Cardiac septum (tissue), 1 donor: ENCODE measurements at places on chromosomes 7 and 10.

DNA sequence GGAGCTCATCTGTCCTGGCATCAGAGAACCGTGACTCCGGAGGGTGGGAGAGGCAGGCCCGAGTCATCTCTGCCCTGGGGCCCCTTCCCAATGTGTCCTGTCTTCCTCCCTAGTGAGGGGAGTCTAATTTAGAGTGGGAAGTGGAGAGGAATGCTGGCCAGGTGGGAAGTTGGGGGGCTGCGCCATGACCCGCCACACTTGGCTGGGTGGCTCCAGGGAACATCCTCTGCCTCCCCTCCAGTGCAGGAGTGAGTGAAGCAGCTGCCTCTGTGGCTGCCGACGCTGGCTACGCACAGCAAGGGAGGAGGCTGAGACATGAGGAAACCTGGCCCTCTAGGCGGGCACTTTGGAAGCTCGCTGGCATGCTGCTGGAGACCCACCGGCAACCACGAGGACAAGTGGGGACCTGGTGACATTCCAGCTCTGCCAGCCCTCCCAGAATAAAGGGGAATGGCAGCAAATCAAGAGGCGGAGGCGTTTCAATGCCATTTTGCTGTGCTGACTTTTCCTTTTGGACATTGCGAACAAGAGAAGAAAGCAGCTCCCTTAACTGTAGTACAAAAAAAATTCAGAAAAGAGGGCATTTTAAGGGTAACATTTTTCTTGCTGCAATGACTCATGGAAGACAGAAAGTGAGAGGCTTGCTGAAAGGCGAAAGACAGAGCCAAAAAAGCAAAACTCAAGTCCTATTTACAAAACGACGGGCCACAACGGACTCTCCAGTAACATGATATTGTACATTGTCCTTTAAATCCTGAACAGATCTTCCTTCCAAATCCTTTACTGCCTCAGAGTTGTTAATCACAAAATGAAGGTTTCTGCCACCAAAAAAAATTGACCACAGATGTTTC is 121.2 kb upstream of the PITRM1 start:
- DNase-seq = no peak

DNA sequence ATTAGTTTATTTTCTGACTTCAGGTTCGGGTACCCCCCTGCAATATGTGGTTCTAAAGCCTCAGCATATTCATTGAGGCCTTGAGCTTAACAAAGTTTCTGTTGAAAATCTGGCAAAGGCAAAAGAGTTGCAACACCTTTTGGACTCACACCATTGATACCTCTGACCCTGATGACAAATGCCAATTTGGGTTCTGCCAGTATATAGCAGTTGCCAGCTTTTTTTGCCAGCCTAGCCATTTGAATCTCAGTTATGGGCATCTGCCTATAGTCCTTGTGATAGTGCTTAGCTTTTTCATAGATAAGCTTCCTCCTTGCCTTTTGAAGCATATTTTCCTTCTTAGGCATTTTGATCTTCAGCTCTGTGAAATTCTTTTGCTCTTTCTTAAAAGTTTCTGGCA is 31.9 kb downstream of the LIPJ start:
- DNase-seq = no peak

DNA sequence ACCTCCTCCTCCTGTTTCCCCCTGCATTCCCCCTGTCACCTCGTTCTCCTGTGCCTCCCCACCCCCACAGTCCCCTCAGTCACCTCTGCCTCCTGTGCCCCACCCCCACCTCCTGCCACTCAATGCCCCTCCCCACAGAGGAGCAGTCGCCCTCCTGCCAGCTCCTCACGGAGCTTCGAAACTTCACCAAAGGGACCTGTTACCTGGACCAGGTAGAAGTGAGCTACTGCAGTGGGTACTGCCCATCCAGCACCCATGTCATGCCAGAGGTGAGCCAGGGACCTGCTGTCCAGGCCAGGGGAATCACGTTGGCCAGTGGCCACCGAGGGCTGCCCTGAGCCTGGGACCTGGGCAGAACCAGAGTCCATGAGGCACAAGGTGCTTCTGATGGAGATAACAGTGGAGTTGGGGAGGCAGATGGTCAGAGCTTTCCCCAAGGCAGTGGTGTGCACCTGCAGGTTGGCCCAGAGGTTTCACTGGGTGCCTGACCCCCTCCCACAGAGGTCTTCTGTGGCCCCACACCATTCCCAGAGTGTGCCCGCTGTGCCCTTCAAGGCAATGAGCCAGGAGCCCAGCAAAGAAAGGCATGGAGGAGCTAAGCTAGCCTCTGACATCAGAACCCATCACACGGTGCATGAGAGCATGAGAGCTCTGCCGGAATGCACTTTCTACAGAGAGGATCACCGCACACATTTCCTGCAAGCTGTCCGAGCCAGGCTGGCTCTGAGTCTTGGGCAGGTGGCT is 7.0 kb upstream of the ZNF862 start:
- DNase-seq = no peak

GRCh38 chr7:129719980-129720732 is 108.6 kb downstream of the NRF1 start:
- DNase-seq = no peak

GRCh38 chr10:60286559-60286958 is 103.1 kb downstream of the ANK3 start:
- no peak for DNase-seq

- no peak for DNase-seq
Observed at GRCh38 chr10:80173466-80173865, 31.9 kb downstream of the ANXA11 start.

DNA sequence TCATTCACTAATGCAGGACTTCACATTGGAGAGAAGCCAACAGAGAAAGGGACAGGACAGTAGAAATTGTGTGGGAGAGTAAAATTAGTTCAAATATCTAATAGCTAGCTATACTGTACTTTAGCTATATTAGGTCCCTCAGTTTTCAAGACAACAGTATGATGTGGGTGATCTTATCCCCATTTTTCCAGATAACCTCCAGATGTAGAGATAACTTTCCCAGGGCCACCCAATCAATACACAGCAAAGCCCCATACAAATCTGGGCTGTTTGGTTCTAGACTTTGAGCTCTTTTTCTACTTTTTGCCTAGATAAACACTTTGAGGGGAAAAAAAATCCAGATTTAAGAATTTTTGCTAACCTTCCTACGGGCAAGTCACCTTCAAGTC is 482 bp upstream of the CLDN12 start:
- no peak for DNase-seq

DNA sequence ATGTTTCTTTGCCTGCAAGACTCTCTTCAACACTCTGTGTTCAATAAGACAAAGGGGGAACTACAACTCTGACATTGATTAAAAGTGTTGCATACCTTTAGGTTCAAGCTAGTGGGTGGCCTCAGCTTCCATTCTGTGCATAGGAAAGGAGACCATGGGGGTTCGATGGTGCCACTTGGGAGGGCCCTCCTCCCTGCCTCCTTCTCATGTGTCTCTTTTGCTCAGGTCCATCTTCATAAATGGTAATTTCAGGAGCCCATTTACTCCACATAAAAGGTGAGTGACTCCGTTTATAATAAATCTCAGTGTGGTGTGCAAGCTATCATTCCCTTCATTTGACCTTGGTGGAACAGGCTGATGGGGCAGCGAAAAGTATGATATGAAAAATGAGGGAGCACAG is 285.1 kb downstream of the LRMDA start:
- DNase-seq = no peak

- DNase-seq = no peak
Observed at GRCh38 chr10:34175121-34175520, 640.0 kb downstream of the PARD3 start.

DNA sequence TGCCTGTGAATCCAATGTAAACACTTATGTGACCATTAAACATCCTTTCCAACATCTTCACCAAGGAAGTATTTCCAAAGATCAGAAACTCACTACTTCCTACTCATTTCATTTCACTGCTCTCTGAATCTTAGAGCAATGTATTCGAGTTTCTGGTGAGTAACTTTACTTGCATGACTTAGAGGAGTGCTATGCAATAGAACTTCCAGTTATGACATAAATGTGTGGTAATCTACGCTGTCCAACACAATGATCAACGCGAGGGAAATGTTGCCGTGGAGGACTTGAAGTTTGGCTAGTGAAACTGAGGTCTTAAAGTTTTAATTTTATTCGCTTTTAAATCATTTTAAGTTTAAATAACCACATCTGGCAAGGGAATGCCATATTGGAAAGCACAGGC is 1326.3 kb downstream of the XPNPEP1 start:
- DNase-seq = no peak

DNA sequence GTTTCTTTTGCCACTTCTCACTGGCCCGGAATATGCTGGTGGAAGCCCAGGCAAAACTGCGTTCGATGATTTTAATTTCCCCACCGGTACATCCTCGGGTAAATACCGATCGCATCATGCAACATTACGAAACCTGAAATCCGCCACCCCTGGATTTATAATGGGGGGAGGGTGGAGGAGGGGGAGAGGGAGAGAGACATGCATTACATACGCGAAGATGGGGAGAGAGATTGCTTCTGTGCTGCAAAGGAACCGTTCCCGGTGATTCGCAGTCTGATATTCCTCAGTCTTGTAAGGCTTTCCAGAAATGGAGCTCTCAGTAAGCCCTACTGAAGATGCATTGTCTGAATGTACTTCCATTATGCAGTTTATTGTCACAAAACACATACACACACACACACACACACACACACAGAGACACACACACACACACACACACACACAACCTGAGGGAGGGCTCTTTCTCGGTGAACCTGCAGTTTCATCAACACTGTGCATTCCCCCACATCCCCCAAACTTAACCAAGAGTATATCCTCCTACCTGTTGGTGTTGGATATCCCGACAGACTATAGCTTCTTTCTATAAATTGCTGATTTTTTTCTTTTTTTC is 741 bp downstream of the GPR85 start:
- DNase-seq = no peak

DNA sequence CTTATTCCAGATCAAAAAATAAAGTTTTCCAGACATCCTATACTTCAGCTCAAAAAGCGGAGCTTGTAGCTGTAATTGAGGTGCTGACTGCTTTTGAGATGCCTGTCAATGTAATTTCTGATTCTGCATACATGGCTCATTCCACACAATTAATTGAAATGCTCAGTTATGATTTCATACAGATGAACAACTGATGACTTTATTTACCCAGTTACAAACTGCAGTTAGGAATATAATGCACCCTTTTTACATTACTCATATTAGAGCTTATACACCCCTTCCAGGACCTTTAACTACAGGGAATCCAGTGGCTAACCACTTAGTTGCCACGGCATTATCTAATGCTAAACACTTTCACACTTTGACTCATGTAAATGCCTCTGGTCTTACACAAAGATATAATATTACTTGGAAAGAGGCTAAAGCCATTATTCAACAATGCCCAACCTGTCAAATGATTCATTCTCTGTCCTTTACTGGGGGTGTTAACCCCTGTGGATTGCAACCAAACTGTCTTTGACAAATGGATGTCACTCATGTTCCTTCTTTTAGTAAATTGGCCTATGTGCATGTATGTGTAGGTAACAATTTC is 147.3 kb downstream of the ZNF33B start:
- DNase-seq = no peak

DNA sequence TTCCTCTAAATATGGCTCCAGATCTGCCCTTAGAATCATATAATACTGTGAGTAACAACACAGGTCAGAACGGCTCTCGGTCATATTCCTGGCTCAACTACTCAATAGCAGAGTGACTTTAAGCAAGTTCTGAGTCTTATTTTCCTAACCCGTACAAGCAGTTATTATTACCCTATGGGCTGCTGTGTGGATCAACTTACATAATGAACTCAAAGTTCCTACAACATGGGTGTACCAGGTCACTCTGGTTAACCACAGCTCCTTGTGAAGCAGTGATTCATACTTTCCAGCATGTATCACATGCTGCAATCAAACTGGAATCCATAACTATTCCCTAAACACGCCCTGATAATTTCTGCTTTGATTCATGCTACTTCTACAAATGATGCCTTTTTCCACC is 107.3 kb downstream of the LRRN3 start:
- no peak for DNase-seq

DNA sequence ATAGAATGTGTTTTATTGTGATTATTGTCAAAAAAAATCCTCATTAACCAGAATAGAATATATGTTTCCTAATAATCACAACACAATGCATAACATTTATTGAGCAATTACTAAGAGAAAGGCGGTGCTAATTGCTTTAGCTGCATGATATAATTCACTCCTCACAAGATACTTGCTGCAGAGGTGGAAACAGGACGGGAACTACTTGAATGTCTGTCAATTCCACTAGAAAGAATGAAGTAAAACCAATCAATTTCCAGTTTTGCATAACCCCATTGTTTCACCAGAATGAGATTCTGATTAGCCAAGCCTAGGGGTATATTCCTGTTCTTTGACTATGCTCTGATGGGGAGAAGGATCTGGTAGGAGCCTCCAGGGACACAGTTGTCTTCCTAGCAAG is 239.1 kb upstream of the NRP1 start:
- no peak for DNase-seq

DNA sequence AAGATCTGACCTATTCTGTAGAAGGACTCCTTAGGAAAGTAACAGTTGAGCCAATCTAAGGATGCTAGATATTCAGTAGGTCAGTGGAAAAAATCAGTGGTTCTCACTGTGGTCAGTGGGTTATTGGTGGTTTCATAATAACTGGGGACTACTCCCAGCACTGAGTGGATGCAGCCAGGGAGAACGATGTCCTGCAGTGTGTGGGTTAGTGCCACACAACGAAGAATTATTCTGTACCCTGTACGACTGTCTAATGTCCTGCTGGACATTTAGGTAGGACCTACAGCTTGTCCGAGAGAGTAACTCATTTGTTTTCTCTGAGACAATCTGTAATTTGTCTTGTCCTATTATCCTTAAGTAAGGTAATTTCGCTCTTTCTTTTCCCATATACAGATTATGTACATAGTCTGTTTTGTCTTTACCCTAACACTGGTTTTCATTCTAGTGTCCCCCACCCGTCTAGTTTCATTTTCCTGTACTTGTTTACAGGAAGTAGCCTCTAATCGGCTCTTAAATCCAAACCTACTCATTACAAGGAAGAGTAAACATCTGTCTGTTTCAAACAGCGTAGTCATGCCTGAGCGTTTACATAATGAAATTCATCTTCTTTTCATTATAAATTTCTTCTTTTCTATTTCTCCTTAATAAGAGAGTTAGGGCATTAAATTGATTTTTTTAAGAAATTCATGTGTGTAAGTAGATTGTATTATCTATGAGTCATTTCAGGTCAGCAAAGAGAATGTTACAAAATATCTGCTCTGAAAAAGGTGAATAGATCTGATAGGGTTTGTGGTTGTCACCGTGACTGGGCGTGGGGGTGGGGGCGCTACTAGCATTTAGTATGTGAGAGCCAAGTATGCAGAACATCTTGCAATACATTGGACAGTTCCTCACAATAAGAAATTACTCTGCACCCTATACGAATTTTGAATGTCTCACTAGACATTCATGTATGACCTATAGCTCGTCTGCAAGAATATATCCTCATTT is 8.3 kb upstream of the ZC3HAV1L start:
- DNase-seq = no peak

GRCh38 chr7:82209179-82209747 is 234.3 kb downstream of the CACNA2D1 start:
- no peak for DNase-seq

DNA sequence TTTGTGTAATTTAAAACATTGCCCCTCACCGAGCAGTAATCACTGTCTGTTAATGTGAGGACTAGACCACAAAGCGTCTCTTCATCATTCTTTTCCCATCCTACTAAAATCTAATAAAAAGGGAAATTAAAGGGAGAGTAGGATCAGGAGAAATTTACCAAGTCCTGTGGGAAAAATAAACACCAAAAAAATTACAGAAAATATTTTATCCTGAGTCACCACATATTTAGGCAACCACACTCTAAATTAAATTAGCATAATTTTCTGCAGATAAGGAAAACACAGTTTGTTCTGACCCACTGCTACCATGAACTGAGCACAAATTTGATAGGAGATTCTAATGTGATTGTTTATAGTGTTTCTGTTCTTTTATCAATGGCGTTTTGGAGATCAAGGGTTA is 49.3 kb downstream of the CCDC6 start:
- DNase-seq = no peak
